ENCODE measurements at places on chromosomes 3 and 15. TPM values are rescaled to one million over a fixed set of nuclear protein-coding genes. Genes with fewer than 3 reads are reported as not detected.

The DPPA4 gene
- total RNA-seq: 0.54 TPM

GRCh38 chr3:114308830-114309229 lies 15.0 kb downstream of the TIGIT start:
- no peaks in the 10 kb centered on the region for H3K27me3 ChIP-seq
- H3K4me1 ChIP-seq: peaks cover 37% of the 10 kb centered on the region
- peak overlapping the region; percentile 40 for H3K4me3 ChIP-seq
- peak overlapping the region; percentile 90 for H3K27ac ChIP-seq
- H3K36me3 ChIP-seq: peaks cover 30% of the 10 kb centered on the region
- DNase-seq: peak; percentile 35

DNA sequence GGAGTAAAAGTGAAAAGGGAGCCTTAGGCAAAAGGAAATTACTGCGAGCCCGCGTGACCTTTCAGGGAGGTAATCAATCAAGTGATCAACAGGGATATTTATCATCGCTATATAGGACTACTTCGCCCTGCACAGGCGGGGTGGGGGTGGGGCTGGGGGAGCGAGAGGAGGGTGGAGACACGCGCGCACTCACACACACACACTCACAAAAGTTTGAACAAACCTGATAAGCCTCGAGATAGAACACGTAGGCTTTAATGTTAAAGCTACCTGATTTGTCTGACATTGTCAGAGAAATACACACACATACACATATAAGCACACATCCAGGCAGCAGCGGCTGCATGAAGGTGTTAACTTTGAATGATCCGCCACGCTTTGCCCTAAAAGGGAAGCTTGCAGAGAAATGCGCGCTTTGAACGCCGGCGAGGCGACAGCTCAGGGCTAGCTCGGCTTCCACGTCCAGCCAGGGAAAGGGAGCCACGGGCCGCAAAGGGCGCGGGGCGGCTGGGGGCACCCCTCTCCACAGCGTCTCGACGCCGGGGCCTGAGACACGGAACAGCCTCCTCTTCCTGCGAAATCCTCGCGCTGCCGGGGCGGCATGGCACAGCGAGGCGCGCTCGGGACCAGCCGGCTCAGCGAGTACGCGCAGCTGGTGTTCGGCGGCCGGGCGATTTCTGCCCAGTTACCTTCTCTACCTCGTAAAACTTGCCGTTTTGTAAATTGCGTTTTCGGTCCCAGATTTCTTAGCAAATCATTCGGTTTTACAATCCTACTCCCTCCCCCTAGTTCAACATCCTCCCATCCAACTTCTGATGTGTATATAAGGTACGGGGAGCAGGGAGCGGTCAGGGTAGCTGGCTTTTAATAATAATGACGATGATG lies 4.8 kb upstream of the MECOM start:
- no peak overlapping the region for H3K27ac ChIP-seq
- peaks cover 1% of the 10 kb centered on the region for H3K36me3 ChIP-seq
- H3K4me3 ChIP-seq: peak overlapping the region; percentile 52
- H3K4me1 ChIP-seq: peaks cover 17% of the 10 kb centered on the region

DNA sequence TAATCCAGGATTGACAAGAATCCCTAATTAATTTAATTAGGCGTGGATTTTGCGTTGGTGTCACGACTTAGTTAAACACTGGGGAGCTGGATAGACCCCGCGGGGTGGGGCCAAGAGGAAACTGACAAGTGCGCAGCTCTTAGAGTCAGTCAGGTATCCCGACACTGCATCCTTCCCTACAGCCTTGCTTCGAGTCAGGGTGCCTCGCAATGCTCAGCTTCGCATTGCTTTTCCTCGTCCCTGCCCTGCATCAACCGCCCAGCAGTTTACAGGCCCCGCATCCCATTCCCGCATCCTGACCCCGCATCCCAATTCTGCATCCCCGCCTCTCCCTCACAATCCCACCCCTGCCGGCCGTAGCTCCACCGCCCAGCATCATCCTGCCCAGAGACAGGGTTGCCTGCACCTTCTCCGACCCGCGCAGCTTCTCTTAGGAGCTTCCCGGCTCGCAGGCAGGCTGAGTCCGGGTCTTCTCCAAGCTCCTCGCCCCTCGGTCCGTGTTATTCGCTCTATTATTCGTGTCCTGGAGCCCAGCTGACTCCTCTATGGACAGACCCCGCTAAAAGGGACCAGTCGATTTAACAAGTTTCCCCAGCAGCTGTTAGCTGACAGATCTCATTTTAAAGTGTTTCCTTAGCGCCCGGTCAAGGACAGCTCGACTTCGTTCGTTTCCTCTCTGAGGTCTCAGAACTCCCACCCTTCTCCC lies 699 bp upstream of the SHOX2 start:
- H3K4me1 ChIP-seq: peaks cover 64% of the 10 kb centered on the region
- peak overlapping the region; percentile 4 for H3K27ac ChIP-seq

GRCh38 chr15:51814606-51815005 lies 14.8 kb upstream of the TMOD3 start:
- DNase-seq: no peak
- no peaks in the 10 kb centered on the region for H3K27me3 ChIP-seq
- H3K4me3 ChIP-seq: no peak overlapping the region
- H3K4me1 ChIP-seq: no peaks in the 10 kb centered on the region
- no peak overlapping the region for H3K27ac ChIP-seq

Measured in activated naive CD8-positive, alpha-beta T cell treated with anti-CD3 and anti-CD28 coated beads for 36 hours (primary cell).